ENCODE measurements at places on chromosomes 13 and 19. TPM values are rescaled to one million over a fixed set of nuclear protein-coding genes. Genes with fewer than 3 reads are reported as not detected.

DNA sequence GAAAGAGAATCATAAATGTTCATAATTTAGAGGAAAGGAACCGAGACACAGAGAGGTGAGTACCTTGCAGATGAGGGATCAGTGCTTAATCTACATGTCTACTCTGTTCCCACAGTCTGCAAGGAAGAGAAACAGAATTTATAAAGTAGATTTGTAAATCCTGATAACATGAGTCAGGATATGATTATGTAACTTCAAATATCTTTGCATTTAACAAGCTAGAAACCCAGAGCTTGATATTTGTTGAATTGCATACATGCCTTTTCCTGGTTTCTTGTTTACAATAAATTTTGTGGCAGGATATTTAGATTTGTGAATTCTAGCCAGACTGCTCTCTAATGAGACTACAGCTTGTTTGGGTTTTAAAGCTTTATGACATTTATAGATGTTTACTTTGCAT, 219.2 kb downstream of the ENOX1 start:
- no peak for DNase-seq

DNA sequence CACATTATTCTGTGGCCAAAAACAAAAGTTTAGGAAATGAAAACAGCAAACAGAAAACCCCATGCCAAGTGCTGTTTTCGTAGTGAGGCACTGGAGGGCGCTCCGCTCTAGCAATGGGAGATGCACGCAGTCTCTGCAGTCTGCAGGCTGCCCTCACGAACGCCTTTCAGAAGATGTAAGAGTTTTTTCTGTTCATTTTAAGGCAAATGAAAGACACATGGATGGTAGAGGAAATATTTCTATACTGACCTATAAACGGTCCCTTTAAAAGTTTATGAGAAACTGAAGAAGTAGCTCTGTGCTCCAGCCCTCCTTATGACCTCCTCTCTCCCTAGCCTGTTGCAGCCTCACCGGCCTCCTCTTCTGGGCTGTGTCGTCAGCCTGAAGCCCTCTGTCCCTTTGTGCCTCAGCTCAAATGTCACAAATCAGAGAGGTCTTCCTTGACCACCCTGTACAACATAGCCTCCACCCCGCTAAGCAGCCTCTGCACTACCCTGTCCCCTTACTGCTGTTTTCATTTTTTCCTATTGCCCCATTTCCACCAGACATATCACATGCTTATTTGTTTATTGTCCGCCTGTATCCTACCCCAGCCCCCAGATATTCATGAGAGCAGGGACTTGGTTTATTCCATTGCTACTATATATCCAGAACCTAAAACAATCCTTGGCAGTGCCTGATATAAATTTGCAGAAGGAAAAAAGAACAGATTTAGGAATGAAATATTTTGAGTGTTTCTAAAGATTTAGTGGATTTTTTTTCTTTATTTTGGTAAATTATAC, 116.4 kb downstream of the TM9SF2 start:
- DNase-seq, result no peak

DNA sequence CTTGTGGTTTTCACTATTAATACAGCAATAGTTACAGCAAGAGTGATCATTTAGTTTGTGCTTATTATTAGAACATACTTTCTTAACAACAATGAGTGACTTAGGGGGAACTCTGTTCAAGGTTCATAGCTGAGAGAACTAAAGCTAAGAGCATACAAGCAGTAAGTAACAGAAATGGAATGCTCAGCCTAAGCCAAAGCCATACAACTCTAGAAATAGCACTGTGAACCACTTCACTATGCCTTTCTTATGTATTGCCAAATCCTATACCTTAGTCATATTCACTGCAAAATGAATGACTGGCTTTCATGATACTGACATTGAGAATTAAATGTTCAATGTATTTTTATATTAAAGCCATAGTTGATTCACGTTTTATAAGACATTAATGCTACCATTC, 599.7 kb upstream of the SLITRK1 start:
- no peak for DNase-seq

DNA sequence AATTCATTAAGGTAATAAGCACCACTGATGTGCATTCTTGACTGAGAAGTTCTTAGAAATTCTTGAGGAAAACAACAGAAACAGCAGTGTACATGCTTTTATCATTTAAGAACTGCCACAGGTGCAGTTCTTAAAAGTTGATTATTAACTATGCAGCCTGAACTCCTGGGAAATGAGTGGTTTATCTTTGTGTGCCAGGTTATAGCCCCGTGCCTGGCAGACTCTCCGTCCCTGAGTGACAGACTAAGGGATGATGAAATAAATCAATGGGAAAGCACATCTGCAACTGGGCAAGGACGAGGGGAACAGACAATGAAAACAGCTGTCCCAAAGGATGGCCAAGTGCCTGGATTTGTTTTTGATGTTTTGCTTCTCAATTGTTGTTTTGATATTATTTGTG, 84.4 kb upstream of the SPATA13 start:
- DNase-seq, result peak; percentile 54

DNA sequence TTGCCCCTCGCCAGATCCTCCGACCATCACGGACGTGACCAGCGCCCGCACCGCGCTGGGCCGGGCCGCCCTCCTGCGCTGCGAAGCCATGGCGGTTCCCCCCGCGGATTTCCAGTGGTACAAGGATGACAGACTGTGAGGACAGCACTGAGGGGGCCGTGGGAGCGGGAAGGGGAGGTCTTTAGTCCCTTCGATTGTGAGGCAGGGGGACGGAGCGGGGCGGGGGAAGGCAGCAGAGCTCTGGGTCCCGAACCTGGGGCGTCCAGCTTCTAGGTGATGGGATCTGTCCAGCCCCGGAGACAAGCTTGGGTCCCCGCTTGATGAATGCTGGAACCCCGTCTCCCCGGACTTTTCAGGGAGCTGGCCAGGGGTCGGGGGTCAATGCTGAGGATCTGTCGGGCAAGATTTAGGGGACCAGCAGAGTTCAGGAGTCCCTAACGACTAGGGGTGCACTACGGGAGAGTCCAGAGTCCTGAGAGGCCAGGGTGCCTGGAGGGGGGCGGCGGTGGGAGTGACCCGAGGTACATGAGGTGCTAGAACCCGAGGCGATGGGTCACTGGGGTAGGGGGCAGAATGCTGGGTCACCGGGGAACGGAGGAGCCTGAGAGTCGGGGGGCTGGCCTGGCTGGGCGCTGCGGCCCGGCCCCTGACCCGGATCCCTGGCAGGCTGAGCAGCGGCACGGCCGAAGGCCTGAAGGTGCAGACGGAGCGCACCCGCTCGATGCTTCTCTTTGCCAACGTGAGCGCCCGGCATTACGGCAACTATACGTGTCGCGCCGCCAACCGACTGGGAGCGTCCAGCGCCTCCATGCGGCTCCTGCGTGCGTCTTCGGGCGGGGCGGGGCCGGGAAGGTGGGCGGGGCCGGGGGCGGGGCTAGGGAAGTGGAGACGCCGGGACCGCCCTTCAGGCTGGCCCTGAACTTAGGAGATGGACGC, 14.6 kb downstream of the VSIG10L start:
- DNase-seq, result no peak

DNA sequence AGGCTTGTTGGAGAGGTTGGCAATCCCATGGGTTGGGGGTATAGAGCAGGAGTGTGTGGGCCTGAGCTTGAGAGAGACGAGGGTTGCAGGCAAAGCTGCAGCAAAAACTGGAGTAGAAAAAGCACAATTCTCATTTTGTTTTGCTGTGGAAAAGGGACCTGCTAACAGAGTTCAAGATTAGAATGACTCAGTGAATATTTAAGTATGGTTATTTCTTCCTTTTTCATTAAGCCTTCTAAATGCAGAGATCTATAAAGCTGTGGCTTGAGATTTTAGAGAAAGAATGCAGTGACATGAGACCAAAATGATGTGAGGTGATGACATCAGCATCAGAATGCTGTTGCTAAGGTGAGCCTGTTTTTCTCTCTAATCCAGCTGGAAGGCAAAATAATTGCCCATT, 10.8 kb upstream of the MBNL2 start:
- DNase-seq, result no peak

- no peak for DNase-seq
These were observed 44.4 kb upstream of the USE1 start for GRCh38 chr19:17170538-17171297.

DNA sequence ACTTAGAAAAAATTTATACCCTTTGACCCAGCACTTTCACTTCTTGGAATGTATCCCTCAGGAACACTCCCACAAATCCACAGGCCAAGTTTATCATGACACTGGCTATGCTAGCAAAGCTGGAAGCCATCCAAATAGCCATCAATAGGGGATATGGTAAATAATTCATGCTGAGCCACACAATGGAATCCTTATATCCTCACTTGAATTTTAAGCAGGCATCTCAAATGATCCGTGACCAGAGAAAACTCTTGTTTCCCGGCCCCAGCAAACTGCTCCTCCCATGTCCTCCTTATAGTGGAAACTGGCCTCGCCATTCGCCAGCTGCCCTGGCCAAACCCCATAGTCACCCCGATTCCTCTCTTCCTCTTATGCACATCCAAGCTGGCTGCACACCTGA, 37.6 kb downstream of the GRIK5 start:
- peak; percentile 32 for DNase-seq

Gene N4BP2L2
- 28.6 TPM for total RNA-seq

Gene SULT2B1
- not detected for total RNA-seq

Gene AMH
- total RNA-seq, result 1.7 TPM
